ENCODE measurements at places on chromosomes 4 and X.

- no peak for DNase-seq
Observed at GRCh38 chrX:70437921-70438665, 6.5 kb upstream of the DLG3 start.

DNA sequence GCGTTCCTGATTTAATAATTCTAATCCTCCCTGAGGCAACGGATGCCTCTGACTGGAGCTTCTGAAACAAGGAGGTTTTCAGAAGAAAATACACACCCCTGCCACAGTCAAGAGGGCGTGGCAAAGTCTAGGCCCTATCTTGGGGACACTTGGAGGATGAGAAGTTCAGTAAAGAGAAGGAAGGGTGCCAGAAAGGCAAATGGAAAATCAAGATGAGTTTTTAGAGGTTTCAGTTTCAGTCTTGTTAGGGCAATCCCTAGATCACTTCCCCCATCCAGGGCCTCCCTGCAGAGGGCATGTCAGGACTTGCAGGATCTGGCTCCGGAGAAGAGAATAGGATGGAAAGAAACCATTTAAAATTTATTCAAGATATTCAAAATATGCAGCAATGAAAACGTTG is 28.5 kb upstream of the FGF2 start:
- no peak for DNase-seq

- DNase-seq, result no peak
Observed at GRCh38 chr4:121220698-121221097, 56.6 kb upstream of the TNIP3 start.

- no peak for DNase-seq
Observed at GRCh38 chr4:184747034-184747830, 13.3 kb upstream of the CENPU start.

- no peak for DNase-seq
Observed at GRCh38 chr4:184961660-184962059, 56.6 kb upstream of the HELT start.

DNA sequence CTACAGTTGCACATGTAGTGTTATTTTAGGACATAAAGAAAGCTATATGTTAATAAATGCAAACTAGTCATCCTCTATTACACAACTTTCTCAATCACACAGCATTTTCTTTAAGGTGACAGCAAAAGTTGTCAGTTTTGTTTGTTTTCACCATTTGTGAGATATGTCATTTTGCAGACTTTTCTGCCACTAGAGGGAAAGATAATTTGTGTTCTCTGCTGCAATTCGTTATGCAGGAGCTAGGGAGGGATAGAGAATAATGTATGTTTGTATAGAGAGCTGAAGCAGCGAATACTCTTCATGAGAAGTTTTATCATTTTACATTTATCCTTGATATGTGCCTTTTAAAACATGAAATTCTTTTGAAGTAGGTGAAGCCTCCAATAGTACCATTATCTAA is 670.6 kb upstream of the ATOH1 start:
- no peak for DNase-seq

- no peak for DNase-seq
Observed at GRCh38 chrX:40473460-40474204, 107.1 kb upstream of the ATP6AP2 start.

DNA sequence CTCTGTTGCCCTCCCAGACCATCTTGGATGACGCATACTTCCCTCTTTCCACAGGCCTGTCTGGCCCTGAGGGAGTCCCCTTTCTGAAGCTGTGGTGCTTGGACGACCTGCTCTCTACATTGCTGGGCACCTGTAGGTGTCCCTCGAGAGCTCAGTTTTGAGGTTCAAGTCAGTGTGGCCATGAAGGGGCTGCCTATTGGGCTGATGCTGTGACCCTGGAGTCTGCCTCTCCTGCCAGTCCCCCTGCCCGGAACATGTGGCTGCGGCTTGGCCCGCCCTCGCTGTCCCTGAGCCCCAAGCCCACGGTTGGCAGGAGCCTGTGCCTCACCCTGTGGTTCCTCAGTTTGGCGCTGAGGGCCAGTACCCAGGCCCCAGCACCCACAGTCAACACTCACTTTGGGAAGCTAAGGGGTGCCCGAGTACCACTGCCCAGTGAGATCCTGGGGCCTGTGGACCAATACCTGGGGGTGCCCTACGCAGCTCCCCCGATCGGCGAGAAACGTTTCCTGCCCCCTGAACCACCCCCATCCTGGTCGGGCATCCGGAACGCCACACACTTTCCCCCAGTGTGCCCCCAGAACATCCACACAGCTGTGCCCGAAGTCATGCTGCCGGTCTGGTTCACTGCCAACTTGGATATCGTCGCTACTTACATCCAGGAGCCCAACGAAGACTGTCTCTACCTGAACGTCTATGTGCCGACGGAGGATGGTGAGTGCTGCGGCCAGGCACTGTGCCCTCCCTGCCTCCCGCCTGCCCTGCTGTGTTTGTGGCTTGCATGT is 3.0 kb downstream of the NLGN3 start:
- DNase-seq, result no peak

- DNase-seq, result no peak
Observed at GRCh38 chr4:156362581-156362980, 408.9 kb upstream of the CTSO start.

DNA sequence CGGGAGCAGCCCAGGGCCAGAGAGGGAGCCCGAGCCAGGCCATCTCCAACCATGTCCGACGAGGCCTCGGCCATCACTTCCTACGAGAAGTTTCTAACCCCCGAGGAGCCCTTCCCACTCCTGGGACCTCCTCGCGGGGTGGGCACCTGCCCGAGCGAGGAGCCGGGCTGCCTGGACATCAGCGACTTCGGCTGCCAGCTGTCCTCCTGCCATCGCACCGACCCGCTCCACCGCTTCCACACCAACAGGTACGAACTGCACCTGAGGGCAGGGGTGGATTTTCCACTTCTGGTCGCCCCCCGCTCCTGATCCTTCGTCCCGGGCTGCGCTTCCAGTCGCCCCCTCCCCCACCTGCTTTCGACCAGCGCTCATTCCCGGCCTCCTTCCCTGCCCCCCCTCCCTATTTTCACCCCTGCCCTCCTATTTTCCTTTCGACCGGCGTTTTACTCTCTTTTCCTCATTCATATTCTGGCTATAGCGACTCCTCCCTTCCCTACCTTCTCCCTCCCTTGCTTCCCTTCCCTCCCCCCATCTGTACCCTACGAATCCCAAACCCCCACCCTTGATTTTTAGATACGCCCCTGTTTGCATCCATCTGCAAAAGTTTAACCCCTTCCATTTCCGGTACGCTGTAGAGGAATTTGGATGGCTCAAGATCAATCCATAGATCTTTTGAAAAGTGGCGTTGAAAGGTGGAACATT is 633 bp downstream of the FAM199X start:
- DNase-seq, result no peak

DNA sequence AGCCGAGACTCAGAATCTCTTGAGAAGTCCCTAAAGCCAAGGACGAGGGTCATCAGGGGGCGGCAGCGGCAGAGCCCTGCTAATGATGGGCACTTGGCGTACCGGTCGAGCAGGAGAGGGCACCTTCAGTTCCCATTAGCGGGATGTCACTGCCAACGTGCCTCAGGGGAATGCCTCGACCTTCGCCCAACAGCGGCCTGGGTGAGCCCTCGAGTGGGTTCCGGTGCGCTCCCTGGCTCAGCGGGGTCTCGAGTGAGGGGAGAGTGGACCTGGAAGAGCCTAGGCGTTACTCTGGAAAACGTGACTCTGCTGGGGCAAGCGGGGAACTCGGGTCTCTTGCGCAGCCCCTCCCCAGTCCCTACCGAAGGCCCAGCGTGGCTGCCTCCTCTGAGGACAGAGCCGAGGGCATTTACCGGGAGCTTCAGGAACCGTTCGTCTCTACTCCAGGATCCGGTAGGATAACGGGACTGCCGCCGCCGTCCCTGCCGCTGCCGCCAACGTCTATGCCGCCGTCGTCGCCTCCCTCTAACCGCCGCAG is 36.9 kb downstream of the PGRMC1 start:
- no peak for DNase-seq

- DNase-seq, result no peak
Observed at GRCh38 chr4:151703401-151703800, 57.4 kb downstream of the GATB start.

DNA sequence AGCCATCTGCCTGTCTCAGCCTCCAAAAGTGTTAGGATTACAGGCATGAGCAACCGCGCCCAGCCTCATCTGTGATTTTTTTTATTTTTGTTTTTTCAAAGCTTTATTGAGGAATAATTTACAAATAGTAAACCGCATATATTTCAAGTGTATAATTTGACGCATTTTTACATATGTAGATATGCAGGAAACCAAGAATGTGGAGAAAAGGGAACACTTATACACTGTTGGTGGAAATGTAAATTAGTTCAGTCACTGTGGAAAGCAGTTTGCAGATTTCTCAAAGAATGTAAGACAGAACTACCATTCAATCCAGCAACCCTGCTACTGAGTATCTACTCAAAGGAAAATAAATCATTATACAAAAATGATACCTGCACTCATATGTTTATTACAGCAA is 85.9 kb downstream of the SLC16A2 start:
- DNase-seq, result no peak

DNA sequence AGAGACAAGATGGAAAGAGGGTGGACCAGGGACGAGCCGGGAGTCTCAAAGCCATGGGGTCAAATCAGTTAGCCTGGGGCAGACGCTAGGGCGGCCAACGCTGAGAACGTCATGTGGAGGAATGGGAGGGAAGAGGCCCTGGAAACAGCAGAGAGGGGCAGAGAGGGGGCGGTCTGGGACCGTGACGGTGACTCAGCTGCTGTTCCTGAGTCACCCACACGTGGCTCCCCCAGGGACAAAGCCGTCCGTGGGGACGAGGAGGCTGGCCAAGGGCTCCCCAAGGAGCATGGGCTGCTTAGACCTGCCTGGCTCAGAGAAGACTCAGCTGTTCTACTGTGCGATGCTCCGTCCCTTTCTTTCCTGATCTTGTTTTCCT is 108.4 kb upstream of the LRPAP1 start:
- no peak for DNase-seq
